ENCODE measurements at places on chromosomes 4 and X. TPM values are rescaled to one million over a fixed set of nuclear protein-coding genes. Genes with fewer than 3 reads are reported as not detected.

- H3K27me3 ChIP-seq: no peaks in the 10 kb centered on the region
- H3K4me1 ChIP-seq: no peaks in the 10 kb centered on the region
- no peaks in the 10 kb centered on the region for H3K36me3 ChIP-seq
- no peak overlapping the region for H3K27ac ChIP-seq
- no peak for DNase-seq
Measured at GRCh38 chrX:13547671-13548070, 21.7 kb upstream of the EGFL6 start.

- no peaks in the 10 kb centered on the region for H3K27me3 ChIP-seq
- no peaks in the 10 kb centered on the region for H3K36me3 ChIP-seq
- DNase-seq: peak; percentile 5
- no peak overlapping the region for H3K27ac ChIP-seq
Measured at GRCh38 chr4:115234405-115235093, 121.1 kb upstream of the NDST4 start.

The MED12 gene
- total RNA-seq: 15.0 TPM

GRCh38 chr4:105637408-105638176 is 70.9 kb downstream of the INTS12 start:
- DNase-seq: peak; percentile 4
- H3K4me3 ChIP-seq: no peak overlapping the region
- H3K36me3 ChIP-seq: no peaks in the 10 kb centered on the region
- no peaks in the 10 kb centered on the region for H3K27me3 ChIP-seq
- no peaks in the 10 kb centered on the region for H3K4me1 ChIP-seq
- no peak overlapping the region for H3K27ac ChIP-seq

DNA sequence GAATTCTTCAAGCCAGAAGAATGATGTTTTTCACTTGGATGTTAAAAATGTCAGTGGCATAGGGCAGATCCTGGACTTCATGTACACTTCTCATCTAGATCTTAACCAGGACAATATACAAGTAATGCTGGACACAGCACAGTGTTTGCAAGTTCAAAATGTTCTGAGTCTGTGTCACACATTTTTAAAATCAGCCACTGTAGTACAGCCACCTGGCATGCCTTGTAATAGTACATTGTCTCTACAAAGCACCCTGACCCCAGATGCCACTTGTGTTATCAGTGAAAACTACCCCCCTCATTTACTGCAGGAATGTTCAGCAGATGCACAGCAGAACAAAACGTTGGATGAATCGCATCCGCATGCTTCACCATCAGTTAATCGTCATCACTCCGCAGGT is 11.9 kb downstream of the ZBTB49 start:
- peaks cover 7% of the 10 kb centered on the region for H3K4me1 ChIP-seq
- H3K4me3 ChIP-seq: no peak overlapping the region
- H3K36me3 ChIP-seq: peaks cover 21% of the 10 kb centered on the region

DNA sequence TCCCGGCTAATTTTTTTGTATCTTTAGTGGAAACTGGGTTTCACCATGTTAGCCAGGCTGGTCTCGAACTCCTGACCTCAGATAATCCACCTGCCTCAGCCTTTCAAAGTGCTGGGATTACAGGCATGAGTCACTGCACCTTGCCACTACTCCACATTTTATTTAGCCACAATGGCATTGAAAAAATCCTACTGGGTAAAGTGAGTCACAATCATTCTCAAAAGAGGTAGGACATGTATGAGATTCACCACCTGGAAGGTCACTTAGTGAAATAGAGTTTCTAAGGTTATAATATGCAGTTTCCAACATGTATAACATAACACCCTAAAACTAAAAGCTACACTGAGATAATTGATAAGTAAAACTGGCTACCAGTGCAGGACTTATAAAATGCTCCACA is 159.2 kb downstream of the BTC start:
- H3K4me1 ChIP-seq: peaks cover 11% of the 10 kb centered on the region
- H3K27me3 ChIP-seq: no peaks in the 10 kb centered on the region

The SASH3 gene
- total RNA-seq: not detected

DNA sequence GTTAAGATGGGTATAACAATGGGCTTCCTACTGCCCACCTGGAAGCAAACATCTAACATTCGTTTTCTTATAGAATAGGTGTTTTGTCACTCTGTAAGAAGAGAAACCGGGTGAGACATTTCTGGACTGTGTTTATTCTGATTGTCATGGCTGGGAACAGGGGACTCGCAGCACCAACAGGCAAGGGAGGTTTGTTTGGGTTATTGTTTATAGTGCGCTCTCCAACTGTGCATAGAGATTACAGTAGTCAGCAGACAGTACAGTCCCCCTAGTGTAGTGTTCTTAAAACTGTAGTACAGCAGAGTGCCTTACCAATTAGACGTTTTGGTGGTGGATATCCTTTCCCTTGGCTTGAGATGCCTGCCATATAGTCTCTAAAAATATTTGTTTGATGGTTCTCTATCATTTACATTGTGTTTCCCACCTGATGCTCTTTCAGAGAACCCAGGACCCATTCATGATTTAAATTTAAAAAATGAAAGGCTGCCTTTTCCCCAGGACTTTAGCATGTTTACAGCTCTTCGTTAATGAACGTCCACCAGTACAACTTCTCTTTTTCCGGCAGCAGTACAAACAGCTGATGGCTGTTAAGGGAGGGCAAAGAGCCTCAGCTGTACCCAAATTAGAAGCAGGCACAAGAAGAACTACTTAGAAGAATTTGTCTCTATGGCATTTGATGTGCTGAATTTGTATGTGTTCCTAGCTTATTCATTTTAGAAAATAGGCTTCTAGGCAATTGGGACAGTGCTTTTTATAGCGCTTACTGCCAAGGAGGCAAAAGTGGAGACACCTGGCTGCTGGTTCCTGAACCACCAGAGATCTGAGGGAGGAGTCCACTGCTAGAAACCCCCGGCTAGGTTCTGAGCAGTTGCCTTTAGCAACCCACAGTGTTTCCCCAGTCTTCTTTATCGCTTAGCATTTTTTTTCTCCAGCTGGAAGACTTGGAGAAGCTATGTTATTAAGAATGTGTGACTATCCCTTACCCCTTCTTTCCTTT is 1.0 kb upstream of the RNF150 start:
- 0 out of 2 replicates have a peak, but pooled peaks cover 5% of the 10 kb centered on the region for H3K4me1 ChIP-seq
- H3K36me3 ChIP-seq: no peaks in the 10 kb centered on the region
- H3K27me3 ChIP-seq: peaks cover 31% of the 10 kb centered on the region
- no peak overlapping the region for H3K4me3 ChIP-seq

- H3K27me3 ChIP-seq: no peaks in the 10 kb centered on the region
- H3K36me3 ChIP-seq: no peaks in the 10 kb centered on the region
- no peak overlapping the region for H3K4me3 ChIP-seq
- peak; percentile 36 for DNase-seq
- no peaks in the 10 kb centered on the region for H3K4me1 ChIP-seq
Measured at GRCh38 chrX:139559383-139560042, 29.0 kb downstream of the F9 start.

DNA sequence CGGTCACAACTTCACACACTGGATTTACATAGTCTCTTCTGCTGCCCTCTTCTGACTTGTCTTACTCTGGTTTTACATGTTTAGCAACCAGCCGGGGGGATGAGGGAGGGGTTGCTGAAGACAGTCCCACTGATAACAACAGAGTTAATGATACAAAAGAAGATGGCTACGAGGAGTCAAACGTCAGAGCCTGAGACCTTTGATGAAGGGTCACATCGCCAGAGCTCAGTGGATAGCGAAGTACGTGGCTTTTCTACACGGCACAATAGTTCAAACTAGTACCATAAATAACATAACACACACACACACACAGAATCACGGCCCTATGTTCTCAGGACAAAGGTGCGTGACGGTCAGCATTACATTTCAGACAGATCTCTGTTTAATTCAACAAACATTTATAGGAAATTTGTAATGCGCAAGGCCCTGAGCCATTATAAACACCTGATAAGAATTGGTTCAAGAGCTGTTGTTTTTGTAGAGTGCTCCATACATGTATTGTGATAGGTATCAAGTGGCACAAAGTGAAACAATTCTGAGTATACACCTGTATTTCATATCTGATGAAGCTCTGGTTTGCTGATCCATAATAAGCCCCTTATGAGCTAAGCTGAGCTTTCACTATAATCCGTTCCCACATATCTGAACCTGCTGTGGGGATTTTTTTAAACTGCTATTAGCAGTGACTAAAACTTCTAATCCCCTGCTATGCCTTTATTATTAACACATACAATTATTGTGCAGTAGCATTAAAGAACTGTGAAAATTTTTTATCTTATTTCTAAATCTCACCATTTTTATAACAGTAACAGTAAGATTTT is 100.0 kb downstream of the NR3C2 start:
- H3K27me3 ChIP-seq: no peaks in the 10 kb centered on the region
- no peak for DNase-seq
- H3K36me3 ChIP-seq: no peaks in the 10 kb centered on the region
- H3K4me1 ChIP-seq: no peaks in the 10 kb centered on the region

- no peaks in the 10 kb centered on the region for H3K4me1 ChIP-seq
- H3K27me3 ChIP-seq: no peaks in the 10 kb centered on the region
- DNase-seq: no peak
- H3K36me3 ChIP-seq: no peaks in the 10 kb centered on the region
- no peak overlapping the region for H3K4me3 ChIP-seq
- no peak overlapping the region for H3K27ac ChIP-seq
Measured at GRCh38 chr4:97016186-97016907, 1126.9 kb downstream of the STPG2 start.

DNA sequence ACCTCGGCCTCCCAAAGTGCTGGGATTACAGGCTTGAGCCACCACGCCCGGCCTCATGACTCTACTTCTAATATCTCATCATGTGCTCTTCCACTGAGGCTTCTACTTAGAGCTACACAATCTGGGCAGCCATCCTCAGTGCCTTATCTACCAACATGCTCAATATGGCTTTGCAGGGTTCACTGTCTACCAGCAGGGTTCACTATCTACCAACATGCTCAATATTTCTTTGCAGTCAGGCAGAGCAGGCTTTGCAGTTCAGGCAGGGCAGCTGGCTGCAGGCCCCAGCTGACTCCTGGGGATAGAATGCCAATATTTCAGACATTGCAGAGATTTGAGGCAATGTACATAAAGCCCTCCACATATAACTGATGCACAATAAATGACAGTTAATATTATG is 47.5 kb downstream of the PKD2 start:
- no peaks in the 10 kb centered on the region for H3K27me3 ChIP-seq
- H3K27ac ChIP-seq: no peak overlapping the region
- no peaks in the 10 kb centered on the region for H3K36me3 ChIP-seq
- H3K4me1 ChIP-seq: peaks cover 6% of the 10 kb centered on the region
- H3K4me3 ChIP-seq: no peak overlapping the region

- no peak for DNase-seq
- H3K27ac ChIP-seq: no peak overlapping the region
- no peak overlapping the region for H3K4me3 ChIP-seq
- no peaks in the 10 kb centered on the region for H3K27me3 ChIP-seq
- no peaks in the 10 kb centered on the region for H3K4me1 ChIP-seq
Measured at GRCh38 chr4:112759313-112759712, 122.4 kb downstream of the LARP7 start.

GRCh38 chr4:8035371-8035780 is 95.7 kb upstream of the AFAP1 start:
- H3K27ac ChIP-seq: no peak overlapping the region
- H3K4me3 ChIP-seq: no peak overlapping the region
- H3K27me3 ChIP-seq: peaks cover 28% of the 10 kb centered on the region
- H3K4me1 ChIP-seq: peaks cover 17% of the 10 kb centered on the region
- no peaks in the 10 kb centered on the region for H3K36me3 ChIP-seq

- no peaks in the 10 kb centered on the region for H3K36me3 ChIP-seq
- H3K27ac ChIP-seq: no peak overlapping the region
- no peak for DNase-seq
- H3K27me3 ChIP-seq: no peaks in the 10 kb centered on the region
- no peak overlapping the region for H3K4me3 ChIP-seq
Measured at GRCh38 chr4:116599859-116600258, 485.5 kb downstream of the TRAM1L1 start.

- no peak overlapping the region for H3K4me3 ChIP-seq
- no peaks in the 10 kb centered on the region for H3K27me3 ChIP-seq
- no peak for DNase-seq
- peaks cover 30% of the 10 kb centered on the region for H3K4me1 ChIP-seq
Measured at GRCh38 chr4:22465349-22465748, 50.5 kb downstream of the ADGRA3 start.

DNA sequence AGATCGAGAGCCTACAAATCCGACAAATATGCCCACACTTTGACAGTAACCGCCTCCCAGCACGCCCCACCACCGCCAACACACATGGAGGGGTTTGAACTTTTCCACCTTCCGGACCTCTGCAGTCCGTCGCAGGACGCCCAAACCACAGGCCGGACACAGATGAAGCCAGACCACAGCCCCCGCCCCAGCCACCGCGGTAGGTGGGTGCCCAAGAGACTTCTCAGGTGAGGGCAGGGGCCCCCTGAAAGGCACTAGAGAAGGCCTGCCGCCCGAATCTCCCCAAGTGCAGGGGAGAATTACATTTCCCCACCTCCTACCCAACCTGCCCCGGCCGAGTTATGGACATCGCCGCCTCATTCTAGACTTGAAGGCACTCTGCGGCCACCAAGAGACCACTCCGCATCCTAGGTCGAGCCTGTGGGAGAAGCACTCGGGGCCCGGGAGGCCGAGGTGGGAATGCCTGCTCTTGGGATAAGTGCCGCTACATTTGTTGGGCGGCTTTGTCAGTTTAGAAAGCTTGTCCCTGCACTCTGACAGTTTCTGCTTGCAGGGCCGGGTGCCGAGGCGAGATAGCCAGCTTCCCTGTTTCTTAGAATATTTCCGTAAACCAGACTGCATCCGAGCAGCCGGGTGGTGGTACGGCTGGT is 21.5 kb downstream of the HAND2 start:
- no peaks in the 10 kb centered on the region for H3K36me3 ChIP-seq
- no peak overlapping the region for H3K27ac ChIP-seq
- H3K4me1 ChIP-seq: no peaks in the 10 kb centered on the region
- peaks cover 31% of the 10 kb centered on the region for H3K27me3 ChIP-seq
- no peak overlapping the region for H3K4me3 ChIP-seq
- no peak for DNase-seq

The GPRASP1 gene
- total RNA-seq: 0.51 TPM

DNA sequence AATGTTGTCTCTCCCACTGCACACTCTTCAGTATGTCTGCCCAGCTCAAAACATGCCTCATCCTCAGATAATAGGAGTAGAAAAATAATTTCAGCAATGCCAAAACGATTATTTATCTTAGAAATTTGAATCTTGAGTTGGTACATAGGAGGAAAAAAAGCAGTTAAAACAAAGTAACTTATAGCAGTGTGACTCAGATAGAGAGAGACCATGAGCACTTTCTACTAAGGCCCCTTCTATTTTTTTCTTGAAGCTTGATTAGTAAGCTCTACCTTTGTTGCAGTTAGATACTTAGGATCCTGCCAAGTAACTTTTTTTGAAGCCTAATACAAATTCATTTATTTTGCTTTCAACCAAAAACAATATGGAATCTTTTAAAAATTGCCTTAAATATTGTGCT is 212.3 kb downstream of the MAD2L1 start:
- no peak overlapping the region for H3K27ac ChIP-seq
- no peak for DNase-seq
- H3K4me3 ChIP-seq: no peak overlapping the region
- H3K4me1 ChIP-seq: no peaks in the 10 kb centered on the region
- no peaks in the 10 kb centered on the region for H3K36me3 ChIP-seq
- H3K27me3 ChIP-seq: no peaks in the 10 kb centered on the region

The PRIMPOL gene
- total RNA-seq: 11.0 TPM

GRCh38 chrX:117982694-117983392 is 133.8 kb downstream of the KLHL13 start:
- no peaks in the 10 kb centered on the region for H3K27me3 ChIP-seq
- no peak overlapping the region for H3K4me3 ChIP-seq
- H3K4me1 ChIP-seq: no peaks in the 10 kb centered on the region
- H3K27ac ChIP-seq: no peak overlapping the region

GRCh38 chrX:42818151-42818921 is 40.4 kb upstream of the PPP1R2C start:
- DNase-seq: no peak
- H3K27me3 ChIP-seq: no peaks in the 10 kb centered on the region
- no peak overlapping the region for H3K4me3 ChIP-seq
- no peak overlapping the region for H3K27ac ChIP-seq
- H3K4me1 ChIP-seq: no peaks in the 10 kb centered on the region
